Myocyte (in vitro differentiated cells): ENCODE measurements at places on chromosomes 5 and 9. TPM values are rescaled to one million over a fixed set of nuclear protein-coding genes. Genes with fewer than 3 reads are reported as not detected.

Gene CATSPER3
- total RNA-seq: not detected in 2 replicates

Gene FAM200C
- 6.7 and 7.8 TPM in 2 replicates for total RNA-seq

DNA sequence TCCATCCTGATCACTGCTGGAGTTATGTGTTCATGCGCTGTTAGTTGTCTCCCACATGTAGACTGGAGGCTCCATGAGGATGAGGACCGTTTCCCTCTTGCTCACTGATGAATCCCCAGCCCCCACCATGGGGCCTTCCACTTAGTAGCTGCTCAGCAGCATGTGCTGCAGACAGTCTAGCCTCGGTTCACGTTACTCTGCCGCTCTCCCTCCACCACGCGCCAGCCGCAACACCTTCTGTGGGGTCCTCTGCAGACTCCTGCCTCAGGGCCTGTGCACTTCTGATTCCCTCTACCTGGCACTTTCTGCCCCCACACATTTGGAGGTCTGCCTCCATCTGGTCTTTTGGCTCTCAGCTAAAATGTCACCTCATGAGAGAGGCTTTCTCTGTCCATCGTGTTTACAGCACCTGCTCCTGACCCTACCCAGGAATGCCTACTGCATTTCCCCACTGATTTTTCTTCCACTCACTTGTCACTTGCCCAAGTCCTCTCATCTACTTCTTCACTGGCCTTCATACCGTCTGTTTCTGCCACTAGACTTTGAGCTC, 36.3 kb downstream of the STK10 start:
- no peak for DNase-seq

GRCh38 chr9:20356403-20357036, 265.8 kb downstream of the MLLT3 start:
- DNase-seq: peak; percentile 90

DNA sequence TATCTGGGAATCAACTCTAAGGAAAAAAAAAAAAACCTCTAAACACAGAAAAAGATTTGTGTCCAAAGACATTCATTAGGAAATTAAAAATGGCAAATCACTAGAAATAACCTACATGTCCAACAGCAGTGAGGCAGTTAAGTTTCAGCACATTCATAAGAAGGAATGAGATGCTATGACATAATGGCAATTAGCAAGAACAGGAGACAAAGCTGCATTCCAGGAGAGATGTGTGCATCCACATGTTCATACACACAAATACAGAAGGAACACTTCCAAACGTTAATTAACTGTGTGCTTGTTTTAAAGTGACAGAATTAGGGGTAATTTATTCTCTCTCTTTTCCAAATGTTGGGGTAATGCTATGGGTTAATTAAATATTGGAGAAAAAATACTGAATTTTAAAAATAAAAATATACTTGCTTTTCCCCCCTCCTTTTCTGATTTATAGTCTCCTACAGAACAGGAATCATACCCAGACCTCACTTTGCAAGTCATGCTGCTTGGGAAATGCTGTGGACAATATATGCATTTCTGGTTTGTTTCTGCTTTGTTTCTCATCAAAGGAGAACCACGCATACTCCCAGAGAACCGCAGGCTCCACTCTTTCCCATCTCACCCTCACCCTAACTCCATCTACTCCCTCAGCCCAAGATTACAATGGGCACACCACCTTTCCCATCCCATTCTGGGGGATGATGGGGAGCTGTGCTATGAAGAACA, 114.1 kb downstream of the CDK5RAP2 start:
- DNase-seq: no peak

- DNase-seq: no peak
Observed at GRCh38 chr9:137017791-137018497, 10.1 kb downstream of the ABCA2 start.

GRCh38 chr5:83058726-83059125, 18.5 kb downstream of the TMEM167A start:
- DNase-seq: no peak
